CD8-positive, alpha-beta memory T cell (primary cell): ENCODE measurements at places on chromosomes 16 and 17. TPM values are rescaled to one million over a fixed set of nuclear protein-coding genes. Genes with fewer than 3 reads are reported as not detected.

DNA sequence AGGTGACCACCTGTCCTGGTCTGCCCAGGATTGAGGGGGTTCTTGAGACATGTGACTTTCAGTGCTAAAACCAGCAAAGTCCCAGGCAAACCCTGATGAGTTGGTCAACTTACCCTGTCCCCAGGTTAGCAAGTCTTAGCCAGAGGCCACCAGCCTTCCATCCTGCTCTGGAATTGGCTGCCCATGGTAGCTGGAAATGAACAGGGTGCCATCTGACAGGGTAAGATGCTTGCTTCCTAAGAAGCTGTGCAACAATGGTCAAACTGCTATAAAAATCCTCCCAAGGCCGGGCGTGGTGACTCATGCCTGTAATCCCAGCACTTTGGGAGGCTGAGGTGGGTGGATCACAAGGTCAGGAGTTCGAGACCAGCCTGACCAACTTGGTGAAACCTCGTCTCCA, 22.8 kb upstream of the MTMR4 start:
- no peak overlapping the region for H3K4me3 ChIP-seq
- no peak overlapping the region for H3K27ac ChIP-seq
- DNase-seq, result no peak
- H3K27me3 ChIP-seq, result peaks cover 7% of the 10 kb centered on the region

- H3K4me3 ChIP-seq, result no peak overlapping the region
- no peaks in the 10 kb centered on the region for H3K27me3 ChIP-seq
- no peaks in the 10 kb centered on the region for H3K4me1 ChIP-seq
- no peaks in the 10 kb centered on the region for H3K36me3 ChIP-seq
These were observed 19.1 kb upstream of the ATP6V0C start for GRCh38 chr16:2494616-2495015.

NPB gene
- 0.62 TPM for total RNA-seq

KRT34 gene
- total RNA-seq, result not detected

GAST gene
- not detected for total RNA-seq

DNA sequence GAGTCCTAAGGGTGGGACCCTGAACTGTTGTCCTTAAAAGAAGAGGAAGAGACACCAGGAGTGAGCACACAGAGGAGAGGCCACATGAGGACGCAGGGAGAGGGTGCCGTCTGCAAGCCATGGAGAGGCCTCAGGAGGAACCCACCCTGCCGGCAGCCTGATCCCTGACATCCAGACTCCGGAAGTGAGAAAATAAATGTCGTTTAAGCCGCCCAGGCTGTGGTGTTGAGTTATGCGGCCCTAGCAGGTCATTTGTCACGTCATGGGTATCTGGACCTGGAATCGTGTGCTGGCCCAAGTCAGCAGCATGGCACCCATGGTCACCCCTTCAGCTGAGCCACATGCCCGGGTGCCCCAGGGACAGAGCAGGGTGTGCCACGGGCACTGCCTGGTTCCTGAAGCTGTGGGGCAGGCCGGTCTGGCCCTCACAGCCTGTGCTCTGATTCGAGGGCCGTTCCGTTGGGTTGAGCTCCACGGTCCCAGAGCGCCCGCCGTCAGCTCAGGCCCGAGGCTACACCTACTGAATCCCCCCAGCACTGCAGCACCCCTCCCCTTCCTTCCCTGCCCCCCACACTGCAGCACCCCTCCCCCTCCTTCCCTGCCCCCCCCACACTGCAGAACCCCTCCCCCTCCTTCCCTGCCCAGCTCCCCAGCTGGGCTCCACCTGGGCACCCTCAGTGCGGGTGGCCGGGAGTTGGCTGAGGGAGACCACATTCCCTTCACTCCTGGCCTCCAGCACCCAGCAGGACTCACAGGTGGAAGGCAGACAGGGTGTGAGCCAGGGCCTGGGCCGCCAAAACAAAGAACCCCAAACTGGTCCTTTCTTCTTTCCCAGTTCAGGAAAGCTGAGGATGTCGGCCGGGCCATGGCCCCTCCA, 2.7 kb upstream of the CCDC57 start:
- peak overlapping the region; percentile 48 for H3K27ac ChIP-seq
- H3K4me3 ChIP-seq, result no peak overlapping the region
- H3K36me3 ChIP-seq, result no peaks in the 10 kb centered on the region
- peaks cover 39% of the 10 kb centered on the region for H3K4me1 ChIP-seq
- no peak for DNase-seq
- no peaks in the 10 kb centered on the region for H3K27me3 ChIP-seq

- H3K27me3 ChIP-seq, result no peaks in the 10 kb centered on the region
- DNase-seq, result no peak
- no peak overlapping the region for H3K27ac ChIP-seq
- H3K36me3 ChIP-seq, result no peaks in the 10 kb centered on the region
- H3K4me1 ChIP-seq, result no peaks in the 10 kb centered on the region
These were observed 164.4 kb upstream of the ANKFN1 start for GRCh38 chr17:55988861-55989260.

RAB40C gene
- 12.3 TPM for total RNA-seq

GRCh38 chr17:78882540-78883088, 20.4 kb downstream of the CEP295NL start:
- peaks cover 22% of the 10 kb centered on the region for H3K4me1 ChIP-seq
- no peak for DNase-seq
- H3K4me3 ChIP-seq, result no peak overlapping the region

EFCAB5 gene
- 1.2 TPM for total RNA-seq

GRCh38 chr17:81397314-81398175, 2.3 kb downstream of the BAHCC1 start:
- H3K36me3 ChIP-seq, result no peaks in the 10 kb centered on the region
- peaks cover 57% of the 10 kb centered on the region for H3K4me1 ChIP-seq
- no peak for DNase-seq
- peak overlapping the region; percentile 12 for H3K4me3 ChIP-seq
- H3K27ac ChIP-seq, result no peak overlapping the region

DNA sequence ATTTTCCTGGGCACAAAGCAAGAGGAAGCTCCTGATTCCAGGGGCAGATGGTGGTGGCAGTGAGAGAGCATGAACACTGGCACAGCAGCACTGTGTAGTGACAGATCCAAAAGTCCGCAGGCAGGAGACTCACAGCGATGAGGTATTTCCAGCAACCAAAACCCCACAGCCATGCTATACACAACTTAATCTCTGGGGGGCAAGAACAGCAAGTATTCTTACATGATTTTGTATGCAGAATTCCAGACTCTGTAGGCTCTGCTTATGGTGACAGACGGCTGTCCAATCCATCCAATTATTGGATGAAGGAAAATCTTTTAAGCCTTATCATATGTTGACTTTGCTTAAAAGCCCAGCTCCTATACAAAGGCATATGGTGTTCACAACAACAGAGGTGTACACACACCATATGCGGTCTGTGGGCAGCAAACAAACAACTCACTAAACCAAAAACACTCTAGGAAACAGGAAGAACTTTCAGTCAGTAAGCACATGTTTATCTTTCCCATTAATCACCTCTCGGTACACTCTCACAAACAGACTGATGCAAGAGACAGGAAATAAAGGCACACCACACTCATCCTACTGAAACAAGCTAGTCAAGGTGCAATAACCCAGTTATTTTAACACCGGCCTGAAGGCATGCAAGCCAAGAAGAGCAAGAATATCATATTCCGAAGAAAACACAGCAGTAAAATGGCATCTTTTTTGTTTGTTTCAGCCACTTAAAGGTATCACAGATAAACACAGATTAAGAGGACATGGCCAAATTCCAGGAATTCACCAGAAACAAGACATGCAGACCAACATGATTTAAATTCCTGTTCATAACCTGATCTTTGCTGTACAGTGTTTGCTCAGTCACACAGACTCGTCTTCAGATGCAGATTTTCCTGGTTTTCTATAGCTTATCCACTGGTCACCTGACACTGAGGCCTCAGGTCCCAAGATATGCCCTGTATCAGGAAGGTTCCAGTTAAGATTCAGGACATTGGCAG, 47.8 kb downstream of the ERN1 start:
- H3K4me1 ChIP-seq, result peaks cover 67% of the 10 kb centered on the region
- no peak for DNase-seq
- H3K36me3 ChIP-seq, result peaks cover 15% of the 10 kb centered on the region
- peak overlapping the region; percentile 40 for H3K27ac ChIP-seq
- H3K27me3 ChIP-seq, result no peaks in the 10 kb centered on the region

DNA sequence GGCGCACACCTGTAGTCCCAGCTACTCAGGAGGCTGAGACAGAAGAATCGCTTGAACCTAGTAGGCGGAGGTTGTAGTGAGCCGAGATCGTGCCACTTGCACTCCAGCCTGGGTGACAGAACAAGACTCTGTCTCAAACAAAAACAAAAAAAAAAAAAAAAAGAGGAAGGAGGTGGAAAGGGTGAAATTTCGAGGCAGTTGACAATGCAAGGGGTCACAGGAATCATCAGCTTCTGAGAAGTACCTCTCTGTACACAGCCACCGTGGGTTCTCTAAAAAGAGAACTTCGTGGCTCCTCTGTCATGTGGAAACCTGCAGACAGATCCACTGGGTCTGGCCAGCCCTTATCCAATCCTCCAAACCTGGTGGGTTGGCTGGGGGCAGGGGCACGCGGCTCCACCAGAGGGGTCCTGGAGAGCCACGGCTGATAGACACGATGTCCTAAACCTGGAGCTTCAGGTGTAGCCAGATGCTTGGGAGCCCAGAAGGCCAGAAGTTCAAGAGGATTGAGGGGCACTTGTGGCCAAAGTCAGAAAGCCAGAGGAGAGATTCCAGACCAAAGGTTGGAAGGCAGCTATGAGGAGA, 540 bp upstream of the CD300LF start:
- DNase-seq, result no peak
- H3K4me3 ChIP-seq, result no peak overlapping the region
- no peaks in the 10 kb centered on the region for H3K4me1 ChIP-seq

DNA sequence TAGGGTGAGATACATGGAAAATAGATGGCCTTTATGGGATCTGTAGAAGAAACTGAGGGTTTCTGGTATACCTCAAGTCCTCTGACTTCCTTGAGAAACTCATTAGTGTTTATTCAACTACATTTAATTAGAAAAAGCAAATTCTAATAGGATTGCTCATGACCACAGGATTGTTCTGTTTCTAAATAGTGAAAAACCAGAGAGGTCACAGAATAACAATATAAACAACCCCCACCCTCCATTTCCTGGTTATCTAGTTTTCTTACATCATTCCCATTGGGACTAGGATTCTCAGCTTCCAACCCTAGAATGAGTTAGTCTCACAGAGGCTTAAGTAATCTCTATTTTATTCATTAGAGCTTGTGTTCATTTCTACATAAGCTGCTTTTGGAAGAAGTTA, 30.0 kb downstream of the SF3B3 start:
- DNase-seq, result no peak
- H3K27me3 ChIP-seq, result no peaks in the 10 kb centered on the region
- H3K4me3 ChIP-seq, result no peak overlapping the region
- H3K36me3 ChIP-seq, result peaks cover 72% of the 10 kb centered on the region
- no peaks in the 10 kb centered on the region for H3K4me1 ChIP-seq
- H3K27ac ChIP-seq, result no peak overlapping the region

DNA sequence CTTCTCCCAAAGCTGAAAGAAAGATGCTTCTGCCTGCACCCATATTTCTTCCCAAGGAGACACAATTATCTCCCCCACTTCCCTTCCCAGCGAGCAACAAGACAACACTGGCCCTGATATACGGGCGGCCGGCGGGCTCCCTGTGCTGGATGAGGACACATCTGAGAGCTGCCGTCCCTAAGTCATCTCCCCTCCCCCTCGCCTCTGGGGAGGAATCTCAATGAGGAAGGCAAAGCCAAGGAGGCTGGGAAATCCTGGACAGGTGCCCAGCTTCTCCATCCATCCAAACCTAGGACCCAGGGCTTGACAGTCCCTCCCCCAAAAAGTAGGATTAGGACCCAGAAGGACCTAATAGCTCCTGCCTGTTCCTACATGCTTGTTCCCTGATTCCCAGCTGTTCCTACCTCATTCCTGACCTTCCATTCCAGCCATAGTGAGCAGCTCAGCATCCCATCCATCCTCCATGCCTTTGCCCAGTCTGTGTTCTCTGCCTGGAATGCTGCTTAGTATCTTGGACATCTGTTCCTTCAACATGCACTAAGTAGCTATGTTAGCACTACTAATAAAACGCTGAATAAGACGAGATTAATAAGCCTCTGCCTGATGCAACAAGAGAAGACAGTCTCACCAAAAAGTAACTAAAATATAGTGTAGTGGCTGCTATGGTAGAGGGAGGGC, 167.9 kb downstream of the CCT6B start:
- no peak overlapping the region for H3K27ac ChIP-seq
- no peaks in the 10 kb centered on the region for H3K36me3 ChIP-seq
- H3K4me3 ChIP-seq, result no peak overlapping the region
- DNase-seq, result no peak
- no peaks in the 10 kb centered on the region for H3K27me3 ChIP-seq
- H3K4me1 ChIP-seq, result no peaks in the 10 kb centered on the region

HP gene
- not detected for total RNA-seq

GRCh38 chr16:54647725-54648221, 282.9 kb upstream of the IRX5 start:
- no peaks in the 10 kb centered on the region for H3K27me3 ChIP-seq
- no peaks in the 10 kb centered on the region for H3K4me1 ChIP-seq
- H3K27ac ChIP-seq, result no peak overlapping the region
- H3K36me3 ChIP-seq, result no peaks in the 10 kb centered on the region
- DNase-seq, result no peak

DNA sequence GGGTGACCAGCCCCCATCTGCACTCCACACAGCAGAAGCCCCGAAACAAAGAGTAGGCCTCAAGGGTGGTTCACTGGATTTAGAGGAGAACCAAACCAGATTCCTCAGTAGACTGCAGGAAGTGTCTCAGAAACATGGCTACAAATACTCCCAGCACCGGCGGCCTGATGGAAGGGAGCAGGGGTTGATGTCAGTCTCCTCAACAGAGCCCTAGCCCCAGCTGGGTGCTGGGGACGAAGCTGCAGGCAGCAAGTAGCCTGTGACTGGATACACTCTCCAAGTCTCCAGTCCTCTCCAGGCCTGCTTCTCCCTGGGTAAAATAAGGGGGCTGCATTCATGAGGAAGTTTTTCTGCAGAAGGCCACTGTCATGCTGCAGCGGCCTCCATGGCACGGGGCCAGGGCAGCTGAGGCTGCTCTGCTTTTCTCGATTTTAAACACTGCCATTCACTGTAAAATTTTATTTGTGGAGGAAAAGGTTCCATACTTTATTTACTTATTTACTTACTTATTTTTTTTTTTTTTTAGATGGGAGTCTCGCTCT, 36.7 kb upstream of the SREBF1 start:
- no peak for DNase-seq
- no peak overlapping the region for H3K27ac ChIP-seq
- no peaks in the 10 kb centered on the region for H3K4me1 ChIP-seq
- H3K4me3 ChIP-seq, result no peak overlapping the region
- H3K36me3 ChIP-seq, result peaks cover 24% of the 10 kb centered on the region
- no peaks in the 10 kb centered on the region for H3K27me3 ChIP-seq

TP53TG3 gene
- not detected for total RNA-seq

- no peak overlapping the region for H3K27ac ChIP-seq
- no peaks in the 10 kb centered on the region for H3K36me3 ChIP-seq
- no peak overlapping the region for H3K4me3 ChIP-seq
These were observed 16.2 kb upstream of the PSMD7 start for GRCh38 chr16:74280448-74280847.

DNA sequence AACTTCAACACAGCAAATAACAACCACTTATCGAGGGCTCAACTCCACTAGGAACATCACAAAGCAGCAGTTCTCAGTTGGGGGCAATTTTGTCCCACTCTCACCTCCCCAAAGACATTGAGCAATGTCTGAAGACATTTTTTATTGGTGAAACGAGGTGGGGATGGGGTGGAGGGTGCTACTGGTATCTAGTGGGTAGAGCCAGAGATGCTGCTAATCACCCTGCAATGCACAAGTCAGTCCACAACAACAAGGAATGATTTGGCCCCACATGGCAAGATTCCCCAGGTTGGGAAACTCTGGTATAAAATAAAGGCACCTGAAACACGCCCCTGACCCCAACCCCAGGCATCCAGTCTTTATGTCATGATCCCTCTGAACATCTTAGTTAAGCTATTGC, 33.3 kb downstream of the TLE7 start:
- no peak overlapping the region for H3K4me3 ChIP-seq
- peaks cover 6% of the 10 kb centered on the region for H3K4me1 ChIP-seq
- no peak for DNase-seq
- no peak overlapping the region for H3K27ac ChIP-seq
- H3K27me3 ChIP-seq, result no peaks in the 10 kb centered on the region

CA5A gene
- not detected for total RNA-seq

CORO6 gene
- 2.9 TPM for total RNA-seq

NTN1 gene
- total RNA-seq, result 0.24 TPM
